T follicular helper cell (primary cell): ENCODE measurements at places on chromosomes 6 and 20.

DNA sequence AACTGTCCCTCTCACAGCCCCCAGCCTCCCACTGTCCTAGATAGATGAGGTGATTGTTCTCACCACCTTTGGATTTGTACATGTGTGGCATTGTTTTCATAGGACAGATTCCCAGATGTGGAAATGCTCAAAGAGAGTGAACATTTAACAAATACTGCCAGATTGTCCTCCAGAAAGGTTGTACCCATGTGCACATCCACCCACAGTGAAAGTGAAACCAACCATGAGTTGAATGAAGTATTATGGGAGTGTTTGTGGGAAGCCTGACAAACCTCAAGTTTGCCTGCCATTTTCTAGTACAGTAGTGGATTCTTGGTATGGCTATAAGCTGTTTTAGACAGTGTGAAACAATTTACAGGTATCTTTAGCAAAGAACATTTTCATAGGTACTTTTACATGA, 42.7 kb downstream of the ANKRD6 start:
- DNase-seq = no peak

GRCh38 chr6:26416288-26416687, 14.2 kb downstream of the BTN3A1 start:
- DNase-seq = no peak

GRCh38 chr6:105607636-105608621, 205.0 kb upstream of the PREP start:
- DNase-seq = no peak

DNA sequence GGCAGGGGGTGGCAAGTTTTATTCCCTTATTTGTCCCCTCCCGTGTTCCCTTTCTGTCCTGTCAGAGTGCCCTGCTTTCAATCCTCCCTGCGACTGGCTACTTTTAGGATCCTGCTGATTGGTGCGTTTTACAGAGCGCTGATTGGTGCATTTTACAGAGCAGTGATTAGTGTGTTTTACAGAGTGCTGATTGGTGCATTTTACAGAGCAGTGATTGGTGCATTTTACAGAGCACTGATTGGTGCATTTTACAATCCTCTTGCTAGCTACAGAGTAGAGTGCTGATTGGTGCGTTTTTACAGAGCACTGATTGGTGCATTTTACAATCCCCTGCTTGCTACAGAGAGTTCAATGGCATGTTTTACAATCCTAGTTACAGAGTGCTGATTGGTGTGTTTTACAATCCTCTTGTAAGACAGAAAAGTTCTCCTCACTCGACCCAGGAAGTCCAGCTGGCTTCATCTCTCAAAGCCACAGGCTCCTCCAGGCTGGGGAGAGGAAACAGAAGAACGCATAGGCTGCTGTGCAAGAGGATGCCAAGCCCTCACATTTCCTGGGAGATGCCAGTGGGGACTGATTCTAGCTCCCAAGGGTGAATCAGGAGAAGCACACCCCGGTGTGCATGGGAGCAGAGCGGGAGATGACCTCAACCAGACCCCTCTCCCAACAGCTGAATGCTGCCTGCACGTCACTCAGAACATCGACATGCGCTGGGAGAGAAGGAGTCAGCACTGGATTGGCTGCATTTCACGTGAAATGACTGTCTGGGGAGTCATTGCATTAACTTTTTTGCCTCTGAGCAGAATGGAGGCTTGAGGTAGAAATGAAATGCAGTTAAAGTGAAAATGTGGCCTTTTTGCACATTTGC, 48.3 kb upstream of the SLC22A23 start:
- no peak for DNase-seq

- no peak for DNase-seq
Measured at GRCh38 chr6:138004430-138005287, 102.6 kb downstream of the PERP start.

DNA sequence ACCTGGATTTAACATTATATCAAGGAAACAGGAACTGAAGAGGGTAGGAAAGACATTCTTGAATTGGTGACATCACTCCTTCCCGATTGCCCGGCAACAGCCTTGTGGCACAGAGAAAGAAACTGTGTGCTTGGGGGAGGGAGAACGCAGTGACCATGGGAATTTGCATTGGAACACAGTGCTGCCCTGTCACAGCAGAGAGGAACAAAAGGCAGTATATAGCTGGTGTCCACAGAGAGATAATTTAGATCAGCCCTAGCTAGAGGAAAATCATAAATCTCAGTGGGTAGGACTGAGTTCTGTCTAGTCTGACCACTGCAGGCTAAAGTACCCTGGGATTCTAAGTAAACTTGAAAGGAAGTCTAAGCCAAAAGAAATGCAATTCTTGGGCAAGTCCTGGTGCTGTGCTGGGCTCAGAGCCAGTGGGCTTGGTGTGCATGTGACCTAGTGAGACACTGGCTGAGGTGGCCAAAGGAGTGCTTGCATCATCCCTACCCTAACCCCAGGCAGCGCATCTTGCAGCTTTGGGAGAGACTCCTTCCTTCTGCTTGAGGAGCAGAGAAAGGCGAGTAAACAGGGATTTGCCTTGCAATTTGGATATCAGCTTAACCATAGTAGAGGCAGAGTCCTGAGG, 697.6 kb downstream of the HACE1 start:
- DNase-seq = no peak

DNA sequence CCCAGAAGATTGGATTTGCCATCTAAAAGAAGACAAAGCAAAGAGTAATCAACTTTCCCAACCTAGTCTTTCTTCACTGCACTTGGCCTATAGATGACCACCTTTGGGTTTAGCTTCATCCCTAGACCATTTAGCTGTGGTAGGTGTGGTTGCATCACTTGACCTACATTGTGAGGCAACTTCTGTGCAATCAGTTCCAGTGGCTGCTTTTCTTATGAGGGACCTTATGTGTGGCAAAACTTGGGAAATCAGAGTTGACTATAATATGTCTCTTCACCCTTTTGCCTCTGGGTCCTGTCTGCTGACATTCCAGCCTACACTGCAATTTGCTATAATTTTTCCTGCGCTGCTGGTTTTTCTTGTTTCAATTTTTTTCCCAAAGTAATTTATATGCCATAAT, 55.2 kb downstream of the PRDM13 start:
- DNase-seq = no peak

DNA sequence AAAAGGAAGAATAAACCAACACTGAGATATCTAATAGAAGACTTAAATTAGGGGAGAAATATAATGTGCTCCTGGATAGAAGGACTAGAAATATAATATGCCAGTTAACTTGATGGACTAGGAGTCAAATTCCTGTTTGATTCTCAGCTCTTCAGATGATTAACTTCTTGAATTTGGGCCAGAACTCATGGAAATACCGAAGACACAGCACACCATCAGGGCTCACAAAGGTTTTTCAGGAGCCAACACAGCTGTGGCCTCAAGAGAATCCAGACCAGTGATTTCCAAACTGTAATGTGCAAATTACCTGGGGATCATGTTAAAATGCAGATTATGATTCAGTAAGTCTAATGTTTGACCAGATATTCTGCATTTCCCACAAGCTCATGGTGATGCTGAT, 33.8 kb upstream of the LRRC1 start:
- DNase-seq = no peak

DNA sequence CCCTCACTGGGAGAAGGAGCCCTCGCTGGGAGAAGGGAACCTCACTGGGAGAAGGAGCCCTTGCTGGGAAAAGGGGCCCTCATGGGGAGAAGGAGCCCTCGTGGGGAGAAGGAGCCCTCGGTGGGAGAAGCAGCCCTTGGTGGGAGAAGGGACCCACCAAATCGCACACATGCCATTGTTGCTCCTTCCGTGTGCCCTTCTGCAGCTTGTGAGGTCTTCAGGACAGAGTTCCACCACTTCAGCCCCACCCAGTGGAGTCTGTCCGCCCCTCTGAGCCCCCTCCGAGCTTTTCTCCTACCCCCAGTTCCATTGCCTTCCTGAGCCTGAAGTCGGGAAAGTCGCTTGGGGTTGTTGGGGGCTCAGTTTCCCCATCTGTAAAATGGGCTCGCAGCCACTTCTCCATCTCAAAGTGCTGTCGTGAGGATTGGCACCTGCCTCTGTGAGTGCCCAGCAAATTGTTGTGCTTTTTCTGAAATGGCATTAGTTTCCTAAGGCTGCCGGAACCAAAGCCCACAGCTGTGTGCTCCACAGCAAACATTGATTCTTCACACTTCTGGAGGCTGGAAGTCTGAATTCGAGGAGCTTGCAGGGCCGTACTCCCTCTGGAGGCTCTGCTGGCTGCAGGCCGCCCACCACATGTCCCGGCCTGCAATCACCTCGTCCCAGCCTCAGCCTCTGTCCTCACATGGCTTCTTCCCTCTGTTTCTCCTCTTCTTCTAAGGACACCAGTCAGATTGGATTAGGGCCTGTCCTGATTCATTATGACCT, 124.7 kb upstream of the PMEPA1 start:
- DNase-seq = no peak

GRCh38 chr6:2986722-2987221, 12.9 kb upstream of the NQO2 start:
- DNase-seq = no peak

GRCh38 chr20:33647603-33648395, 14.3 kb upstream of the C20orf144 start:
- no peak for DNase-seq

DNA sequence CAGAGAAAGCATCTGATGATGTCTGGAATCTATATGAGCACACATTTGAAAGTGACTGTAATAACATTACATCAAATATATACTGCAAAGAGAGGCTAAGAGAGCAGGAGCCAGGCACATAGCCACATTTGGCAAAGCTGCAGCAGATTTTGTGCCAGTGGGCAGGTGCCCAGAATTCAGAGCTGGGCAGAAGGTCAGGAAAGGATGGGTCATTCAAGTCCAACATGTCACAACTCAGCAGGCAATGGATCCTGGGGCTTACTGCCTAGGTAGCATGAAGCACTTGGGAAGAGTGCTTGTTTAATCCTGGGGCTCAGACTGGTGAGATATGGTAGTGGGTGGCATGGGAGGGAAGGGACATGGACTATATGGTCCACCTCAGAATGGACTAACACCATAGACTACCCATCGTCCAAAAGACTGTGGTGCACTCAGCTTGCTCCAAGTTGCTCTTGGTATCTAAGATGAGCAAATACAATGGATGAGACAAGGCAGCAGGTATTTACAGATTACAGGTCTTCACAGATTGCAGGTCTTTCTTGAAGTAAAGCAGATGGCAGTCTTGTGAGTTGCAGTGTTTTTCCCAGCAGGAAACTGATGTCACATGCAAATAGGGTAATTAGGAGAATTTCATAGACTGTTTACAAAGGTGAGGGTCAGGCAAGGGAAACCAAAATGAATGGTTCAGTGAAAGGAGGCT, 31.2 kb upstream of the SHLD1 start:
- no peak for DNase-seq

DNA sequence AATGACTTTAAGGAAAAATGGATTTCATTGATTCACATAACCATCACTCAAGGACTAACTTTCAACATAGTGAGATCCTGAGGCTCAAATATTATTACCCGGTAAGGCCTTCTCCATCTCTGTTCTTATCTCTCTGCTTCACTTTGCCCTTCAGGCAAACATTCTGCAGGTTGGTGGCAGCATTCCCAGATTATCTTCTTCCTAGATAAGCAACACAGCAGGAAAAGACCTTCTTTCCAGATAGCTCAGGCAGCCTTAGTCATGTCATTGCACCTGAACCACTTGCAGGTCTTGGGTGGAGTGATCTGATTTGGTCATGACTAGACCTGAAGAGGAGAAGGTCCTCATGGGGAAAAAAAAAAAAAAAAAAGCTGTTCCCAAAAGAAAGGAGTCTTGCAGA, 5.3 kb upstream of the HIVEP2 start:
- no peak for DNase-seq

GRCh38 chr20:17210983-17211382, 15.9 kb upstream of the PCSK2 start:
- no peak for DNase-seq

DNA sequence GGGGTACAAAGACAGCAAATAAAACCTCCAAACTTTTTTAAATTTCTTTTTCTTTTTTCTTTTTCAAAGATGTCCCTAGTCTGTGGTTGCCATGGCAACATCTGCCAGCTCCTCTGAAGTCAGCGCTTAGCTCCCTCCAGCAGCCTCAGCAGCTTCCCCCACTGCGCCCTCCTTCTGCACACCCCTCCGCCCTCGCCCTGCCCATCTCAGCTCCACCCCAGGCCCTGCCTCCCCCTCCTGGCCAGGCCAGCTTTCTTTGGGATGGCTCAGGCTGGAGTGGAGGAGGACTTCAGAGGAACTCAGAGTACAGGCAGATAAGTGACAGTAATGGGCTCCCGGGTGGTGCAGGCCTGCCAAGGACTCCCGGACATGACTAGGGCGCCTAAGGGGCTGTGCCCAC, 104.6 kb downstream of the LRFN2 start:
- DNase-seq = no peak

DNA sequence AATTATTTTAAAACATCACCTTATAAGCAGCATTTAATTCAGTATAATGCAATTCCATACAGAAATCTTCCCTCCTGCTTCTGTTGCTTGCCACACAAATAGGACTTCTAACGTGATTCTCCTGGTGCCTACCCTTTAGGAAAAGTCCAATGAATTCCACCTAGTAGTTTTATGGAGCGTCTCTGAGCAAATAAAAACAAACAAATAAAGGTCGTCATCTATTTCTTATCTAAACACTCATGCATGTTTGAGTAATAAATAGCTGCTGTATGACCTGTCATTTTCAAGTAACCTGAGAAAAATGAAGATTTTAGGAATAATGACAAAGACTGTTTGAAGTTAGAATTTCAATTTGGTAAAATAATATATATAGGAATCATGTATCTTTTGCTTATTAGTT, 102.7 kb downstream of the BMP5 start:
- no peak for DNase-seq

DNA sequence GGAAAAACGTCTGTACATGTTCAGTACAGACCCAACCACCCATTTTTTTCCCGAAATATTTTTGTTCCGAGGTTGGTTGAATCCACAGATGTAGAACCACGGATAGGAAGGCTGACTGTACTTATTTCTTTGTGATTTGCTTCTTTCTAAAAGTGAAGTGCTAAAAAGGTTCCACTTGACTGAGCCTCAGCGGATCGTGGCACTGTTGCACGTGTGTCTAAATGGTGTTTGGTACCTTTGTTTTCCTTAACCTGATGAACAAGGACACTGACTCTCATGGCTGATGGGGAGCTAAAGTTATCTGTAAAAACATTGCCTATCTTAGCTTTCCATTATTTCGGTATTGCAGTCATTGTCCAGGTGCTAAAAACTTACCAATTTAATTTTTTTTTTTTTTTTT, 6.2 kb downstream of the BPHL start:
- no peak for DNase-seq

- no peak for DNase-seq
Measured at GRCh38 chr6:90872981-90873380, 286.1 kb upstream of the MAP3K7 start.

GRCh38 chr6:113626475-113626874, 230.7 kb upstream of the MARCKS start:
- DNase-seq = no peak

- DNase-seq = no peak
Measured at GRCh38 chr6:168381726-168382458, 59.1 kb upstream of the SMOC2 start.

DNA sequence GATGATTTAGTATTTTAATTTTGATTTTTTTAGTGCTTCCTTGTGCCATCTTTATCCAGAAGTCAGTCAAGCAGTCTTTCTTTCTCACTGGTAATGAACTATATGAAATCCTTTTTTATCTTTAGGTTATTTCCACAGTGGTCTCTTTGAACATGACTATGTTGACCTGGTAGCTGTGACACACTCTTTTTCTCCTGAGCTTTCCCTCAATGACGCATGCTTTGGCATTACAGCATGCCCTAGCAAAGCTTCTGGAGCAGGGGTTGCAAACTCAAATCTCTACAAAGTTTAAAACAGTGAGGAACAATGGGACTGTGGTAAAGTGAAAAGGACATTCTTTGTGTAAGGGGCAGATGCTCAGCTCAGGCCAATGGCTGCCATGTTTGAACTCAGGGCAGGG, 4.5 kb upstream of the PLAGL1 start:
- DNase-seq = no peak
